Omental fat pad (tissue), 4 donors: ENCODE measurements at places on chromosomes 2 and 18. TPM values are rescaled to one million over a fixed set of nuclear protein-coding genes. Genes with fewer than 3 reads are reported as not detected.

ODC1 gene
- 46.8 TPM for total RNA-seq

DNA sequence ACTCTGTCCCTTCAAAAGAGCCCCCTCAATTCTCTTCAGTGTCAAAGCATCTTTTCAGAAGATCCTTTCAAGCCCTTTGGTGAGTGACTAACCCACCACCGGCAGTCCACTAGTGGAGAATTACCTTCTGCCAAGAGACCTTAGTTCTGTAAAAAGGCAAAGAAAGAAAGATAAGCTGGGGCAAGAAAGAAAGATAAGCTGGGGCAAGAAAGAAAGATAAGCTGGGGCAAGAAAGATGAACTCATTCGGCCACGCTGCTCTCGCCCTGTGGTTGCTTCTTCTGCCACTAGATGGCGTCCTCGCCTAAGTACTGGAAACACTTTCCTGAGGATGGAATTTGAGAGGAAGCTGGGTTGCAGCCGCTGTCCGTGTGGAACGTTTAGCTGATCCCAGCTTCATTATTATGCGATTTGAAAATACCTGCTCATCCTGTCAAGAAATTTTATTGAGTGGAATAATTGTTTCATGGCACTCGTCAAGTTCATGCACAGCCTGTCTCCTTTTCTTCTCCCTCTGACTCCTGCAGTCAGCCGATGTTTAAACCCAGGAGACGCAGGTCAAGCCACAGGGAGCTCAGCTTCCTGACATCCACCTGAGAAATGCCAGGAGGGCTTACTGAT is 17.3 kb upstream of the ANXA4 start:
- DNase-seq: peak; percentile 99

DNA sequence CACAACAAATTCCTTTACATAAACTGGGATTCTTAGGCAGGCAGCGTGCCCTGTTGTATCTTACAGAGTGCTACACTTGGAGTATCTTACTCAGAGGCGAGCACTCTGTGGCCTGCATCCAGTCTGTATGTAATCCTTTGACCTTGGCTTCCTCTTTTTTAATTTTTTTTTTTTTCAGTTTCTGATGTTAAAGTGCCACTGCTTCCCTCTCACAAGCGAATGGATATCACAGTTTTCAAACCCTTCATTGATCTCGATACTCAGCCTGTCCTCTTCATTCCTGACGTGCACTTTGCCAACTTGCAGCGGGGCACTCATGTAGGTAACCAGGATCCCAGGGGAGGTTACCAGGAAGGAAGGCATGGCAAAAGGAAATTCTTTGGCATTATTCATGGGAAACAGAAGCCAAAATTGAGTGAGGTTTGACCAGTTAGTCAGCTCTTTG is 40.4 kb downstream of the GRHL1 start:
- DNase-seq: no peak

DNA sequence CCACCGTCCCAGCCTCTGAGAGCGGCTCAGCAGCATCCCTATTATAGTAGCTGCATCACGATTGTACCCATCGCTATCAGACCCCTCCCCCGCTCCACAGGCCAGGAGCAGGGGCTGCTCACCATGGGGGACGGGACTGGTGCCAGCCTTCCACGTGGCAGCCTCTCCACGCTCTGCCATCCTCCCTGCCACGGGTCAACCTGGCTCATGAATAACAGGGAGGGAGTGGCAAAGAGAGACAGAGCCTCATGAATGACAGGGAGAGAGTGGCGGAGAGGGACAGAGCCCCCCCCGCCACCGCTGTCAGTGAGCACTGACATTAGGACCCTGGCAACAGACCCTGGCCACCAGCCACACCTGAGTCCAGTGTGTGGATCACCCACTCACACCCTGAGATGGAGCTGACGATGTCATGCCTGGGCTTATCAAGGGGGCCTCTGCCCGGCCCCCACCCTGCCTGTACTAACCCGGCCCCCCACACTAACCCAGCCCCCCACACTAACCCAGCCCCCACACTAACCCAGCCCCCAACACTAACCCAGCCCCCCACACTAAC is 16.9 kb downstream of the CROCC2 start:
- peak; percentile 19 for DNase-seq
